NCI-H2227 treated with DMSO at 0.1 percent for 48 hours (cell line): ENCODE measurements at places on chromosomes 6 and 20.
A peak's percentile ranks its signal among the peaks of the same experiment; 100 is the strongest.

DNA sequence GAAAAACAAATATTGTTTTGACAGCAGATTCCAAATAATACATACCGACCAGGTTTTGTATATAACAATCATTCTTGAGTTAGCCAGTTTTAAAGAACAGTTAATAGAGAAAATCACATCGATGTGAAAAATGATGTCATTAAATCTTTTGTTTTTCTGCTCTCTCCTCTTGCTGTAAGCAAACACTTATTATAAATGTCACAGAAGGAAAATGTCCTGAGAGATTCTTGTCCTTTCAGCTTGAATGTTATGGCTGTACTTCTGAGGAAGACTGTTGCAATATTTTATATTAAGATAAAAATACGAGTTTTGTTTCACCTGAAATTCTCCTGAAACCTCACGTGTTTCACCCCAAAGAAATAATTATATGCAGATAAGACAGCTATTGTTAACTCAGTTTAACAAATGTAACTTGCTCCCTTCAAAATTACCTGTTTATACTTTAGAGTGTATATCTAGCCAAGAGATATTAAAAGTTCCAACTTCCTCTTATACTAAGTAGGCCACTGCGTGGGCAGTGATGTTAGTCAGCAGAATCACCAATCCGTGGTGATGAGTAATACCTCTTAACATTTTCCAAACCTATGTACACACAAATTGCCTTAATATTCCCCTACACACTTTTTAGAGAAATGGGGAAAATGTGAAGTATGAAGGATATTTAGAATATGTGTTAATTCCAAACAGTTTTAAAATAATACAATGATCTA, 1111.4 kb upstream of the CITED2 start:
- DNase-seq, result no peak

GRCh38 chr6:26223650-26224546, 136.7 kb downstream of the HFE start:
- peak; percentile 98 for DNase-seq

DNA sequence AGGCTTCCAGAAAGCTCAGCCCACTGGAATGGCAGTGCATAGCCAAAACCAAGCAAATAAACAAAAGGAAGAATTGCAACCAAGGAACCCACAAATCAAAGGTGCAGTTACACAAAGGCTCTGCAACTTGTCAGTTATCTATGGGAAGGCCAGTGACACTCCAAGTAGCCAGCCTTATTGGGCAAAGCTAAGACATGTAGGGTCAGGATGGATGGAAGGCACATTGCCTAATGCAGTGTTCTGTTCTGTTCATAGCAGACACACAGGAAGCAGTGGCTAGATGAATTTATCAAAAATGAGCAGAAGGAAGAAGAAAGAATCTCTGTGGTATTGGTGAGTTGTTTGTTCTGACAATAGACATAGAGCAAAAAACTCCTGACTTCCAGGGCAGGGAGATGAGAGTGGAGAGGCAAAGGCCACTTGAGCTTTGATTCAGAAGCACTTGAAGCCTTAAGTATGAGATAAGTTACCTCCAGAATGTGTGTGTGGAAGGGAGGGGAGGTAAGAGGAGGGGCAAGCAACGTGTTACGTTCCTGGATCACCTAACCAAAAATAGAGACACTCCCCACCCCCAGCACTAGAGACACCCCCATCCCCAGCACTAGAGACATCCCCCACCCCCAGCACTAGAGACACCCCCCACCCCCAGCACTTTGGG, 57.9 kb upstream of the AKAP12 start:
- no peak for DNase-seq

- no peak for DNase-seq
These were observed 61.7 kb upstream of the ARHGAP18 start for GRCh38 chr6:129771678-129772077.

DNA sequence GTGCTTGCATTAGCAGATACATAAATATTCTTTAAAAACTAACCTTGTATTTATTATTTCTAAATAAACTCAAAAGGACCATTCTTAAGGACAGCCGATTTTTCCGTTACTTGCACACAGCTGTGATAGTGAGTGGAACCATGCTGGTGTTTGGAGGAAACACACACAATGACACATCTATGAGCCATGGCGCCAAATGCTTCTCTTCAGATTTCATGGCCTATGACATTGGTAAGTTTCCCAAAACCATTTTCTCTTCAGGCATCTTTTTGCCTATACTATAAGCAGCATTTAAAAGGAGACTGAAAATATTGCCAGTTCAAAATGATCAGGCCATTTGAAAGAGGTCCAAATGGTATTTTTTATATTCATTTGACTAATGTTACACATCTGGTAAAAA, 92.3 kb downstream of the ATRN start:
- DNase-seq, result no peak

GRCh38 chr6:3878048-3878666, 29.0 kb downstream of the FAM50B start:
- no peak for DNase-seq

GRCh38 chr6:144741659-144742058, 456.5 kb downstream of the UTRN start:
- no peak for DNase-seq

GRCh38 chr20:32226391-32226790, 18.7 kb downstream of the POFUT1 start:
- DNase-seq, result no peak

DNA sequence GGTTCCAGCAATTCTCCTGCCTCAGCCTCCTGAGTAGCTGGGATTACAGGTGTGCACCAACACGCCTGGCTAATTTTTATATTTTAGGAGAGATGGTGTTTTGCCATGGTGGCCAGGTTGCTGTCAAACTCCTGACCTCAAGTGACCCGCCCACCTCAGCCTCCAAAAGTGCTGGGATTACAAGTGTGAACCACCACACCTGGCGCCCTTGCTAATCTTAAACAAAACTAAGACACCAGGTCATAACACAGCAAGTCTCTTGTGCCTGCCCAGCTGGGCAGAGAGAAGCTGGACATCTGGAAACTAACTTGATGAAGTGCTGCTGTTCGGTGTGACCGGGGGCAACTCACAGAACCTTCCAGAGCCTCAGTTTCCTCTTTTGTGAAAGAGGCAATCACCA, 68.0 kb downstream of the PPP1R3G start:
- no peak for DNase-seq

GRCh38 chr6:41288754-41289129, 2.3 kb upstream of the TREM1 start:
- no peak for DNase-seq

DNA sequence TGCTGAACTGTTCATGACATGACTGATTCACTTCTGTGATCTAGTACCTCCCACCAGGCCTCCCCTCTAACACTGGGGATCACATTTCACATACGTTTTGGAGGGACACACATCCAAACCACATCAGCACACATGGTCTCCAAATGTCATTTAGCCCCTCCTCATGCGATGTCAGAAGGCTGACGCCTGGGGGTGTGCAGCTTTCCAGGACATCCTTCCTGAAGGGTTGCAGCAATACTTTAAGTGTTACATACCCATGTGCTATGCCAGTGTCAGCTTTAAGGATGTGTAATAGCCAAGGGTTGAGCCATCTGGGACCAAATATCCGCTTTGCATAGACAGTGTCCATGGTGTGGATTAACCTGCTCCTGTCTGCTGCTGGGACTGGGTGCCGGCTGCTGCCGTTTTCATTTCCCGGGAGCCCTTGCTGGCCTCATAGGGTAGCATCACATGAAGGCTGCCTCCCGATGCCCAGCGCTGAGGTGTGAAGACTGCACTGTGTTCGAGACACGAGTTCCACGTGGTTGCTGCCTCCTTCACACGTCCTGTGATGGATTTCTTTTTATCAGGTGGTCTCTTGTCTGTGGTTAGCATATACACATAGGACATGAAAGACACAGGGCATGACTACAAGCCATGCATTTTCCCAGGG, 219.0 kb downstream of the THBS2 start:
- no peak for DNase-seq

DNA sequence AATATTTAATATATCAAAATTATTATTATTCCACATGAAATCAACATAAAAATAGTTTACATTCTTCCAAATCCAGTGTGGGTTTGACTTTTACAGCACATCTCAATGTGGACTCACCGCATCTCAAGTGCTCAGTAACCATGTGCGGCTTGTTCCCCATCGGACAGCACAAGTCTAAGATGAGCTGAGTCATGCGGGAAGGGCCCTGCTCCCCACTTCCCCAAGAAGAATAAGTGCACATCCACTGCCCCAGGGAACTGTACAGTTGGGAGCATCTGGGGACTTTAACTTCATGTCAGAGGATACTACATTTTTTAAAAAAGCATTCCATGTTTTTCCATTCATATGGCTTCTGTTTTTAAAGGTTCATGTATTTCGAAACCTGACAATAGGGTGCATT, 325.6 kb downstream of the BTBD3 start:
- no peak for DNase-seq

DNA sequence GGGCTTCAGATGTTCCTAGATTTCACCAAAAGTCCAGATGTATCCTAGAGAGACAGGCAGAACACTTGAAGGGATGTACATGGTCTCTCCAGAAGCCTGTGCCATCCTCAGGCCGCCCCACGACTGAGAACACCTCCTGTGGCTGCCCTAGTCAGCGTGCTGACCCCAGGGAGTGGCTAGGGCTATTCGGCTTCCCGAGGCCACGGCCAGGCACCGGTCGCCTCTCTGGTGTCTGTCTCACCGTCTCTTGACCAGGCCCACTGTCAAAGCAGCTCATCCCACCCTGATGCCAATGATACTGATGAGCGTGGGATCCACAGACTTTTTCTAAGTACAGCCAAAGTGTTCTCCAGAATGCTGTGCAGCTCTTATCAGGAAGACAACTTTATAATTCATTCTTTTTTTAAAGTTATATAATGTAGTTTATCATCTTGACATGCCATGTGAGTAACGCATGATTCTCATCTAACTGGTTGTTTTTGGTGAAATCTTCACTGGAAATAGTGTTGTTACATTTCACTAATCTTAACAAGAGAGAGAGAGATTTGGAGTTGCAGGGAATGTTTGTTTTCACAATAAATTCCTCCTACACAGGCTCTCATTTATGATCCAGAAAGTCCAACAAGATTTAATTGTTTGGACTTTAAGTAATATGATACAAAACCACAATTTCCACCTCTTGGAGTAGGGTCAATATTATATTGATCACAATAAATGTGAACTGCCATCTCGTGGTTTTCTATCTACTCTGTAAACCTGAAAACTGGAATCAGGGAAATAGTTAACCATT, 41.7 kb upstream of the KLHL31 start:
- DNase-seq, result no peak

- DNase-seq, result no peak
These were observed 73.0 kb downstream of the SASH1 start for GRCh38 chr6:148415511-148416260.

DNA sequence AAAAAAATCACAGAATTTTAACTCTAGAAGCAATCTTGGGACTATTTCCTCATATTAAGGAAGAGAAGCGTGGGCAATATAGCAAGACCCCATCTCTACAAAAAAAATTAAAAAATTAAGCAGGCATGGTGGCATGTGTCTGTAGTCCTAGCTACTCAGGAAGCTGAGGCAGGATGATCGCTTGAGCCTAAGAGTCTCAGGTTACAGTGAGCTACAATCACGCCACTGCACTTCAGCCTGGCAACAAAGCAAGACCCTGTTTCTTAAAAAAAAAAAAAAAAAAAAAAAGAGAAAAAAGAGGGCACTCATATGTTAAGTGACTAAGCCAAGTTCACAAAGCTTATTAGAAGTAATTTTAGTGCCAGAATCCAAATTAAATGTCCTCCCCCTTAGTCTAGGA, 100.8 kb downstream of the SESN1 start:
- DNase-seq, result no peak

GRCh38 chr6:137776786-137777686, 90.0 kb upstream of the TNFAIP3 start:
- no peak for DNase-seq

GRCh38 chr6:97068211-97068610, 143.7 kb downstream of the KLHL32 start:
- DNase-seq, result peak; percentile 44

GRCh38 chr6:106473812-106474211, 113.3 kb downstream of the CRYBG1 start:
- DNase-seq, result no peak

DNA sequence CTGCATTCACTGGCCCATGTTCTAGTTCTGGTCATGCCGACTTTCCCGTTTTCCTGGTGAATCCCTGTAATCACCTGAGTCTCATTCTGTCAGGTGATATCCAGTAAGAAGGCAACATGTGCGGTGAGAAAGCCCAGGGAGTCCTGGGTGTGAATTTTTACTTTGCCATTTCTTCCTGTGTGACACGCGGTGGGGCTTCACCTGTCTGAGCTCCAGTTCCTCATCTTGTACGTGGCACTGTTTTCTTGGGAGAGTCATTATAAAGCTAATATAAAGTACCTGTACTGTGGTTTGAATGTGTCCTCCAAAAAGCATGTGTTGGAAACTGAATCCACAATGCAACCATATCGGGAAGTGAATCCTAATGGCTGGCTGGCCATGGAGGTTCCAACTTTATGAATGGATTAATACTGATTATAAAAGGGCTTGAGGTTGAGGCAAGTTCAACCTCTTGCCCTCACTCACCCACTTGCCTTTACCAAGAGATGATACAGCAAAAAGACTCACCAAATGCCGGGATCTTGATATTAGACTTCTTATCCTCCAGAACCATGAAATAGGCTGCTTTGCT, 5.1 kb downstream of the HLA-E start:
- DNase-seq, result no peak

GRCh38 chr20:15491575-15491974, 1081.7 kb downstream of the KIF16B start:
- no peak for DNase-seq

DNA sequence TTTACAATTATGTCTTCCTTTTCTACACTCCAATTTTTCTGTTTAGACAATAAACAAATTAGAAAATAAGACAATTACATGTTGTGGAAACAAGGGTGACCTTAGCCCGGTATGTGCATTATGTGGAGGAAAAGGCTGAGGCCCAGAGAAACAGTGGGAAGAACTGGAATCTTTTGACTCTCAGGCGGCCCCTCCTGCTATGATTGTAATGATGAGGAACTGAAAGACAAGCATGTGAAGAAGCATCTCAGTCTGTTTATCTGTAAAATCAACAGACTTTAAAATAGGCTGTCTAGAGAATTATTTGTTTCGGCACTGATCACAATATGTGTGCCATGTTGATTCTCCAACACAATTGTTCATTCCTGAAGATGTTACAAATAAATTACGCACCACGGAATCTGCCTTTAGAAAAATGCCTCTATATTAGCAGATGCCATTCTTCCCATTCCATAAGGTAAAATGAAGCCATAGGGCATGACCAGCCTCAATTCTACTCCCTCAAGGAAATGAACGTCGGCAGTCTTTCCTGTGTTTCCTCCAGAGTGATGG, 1201.6 kb upstream of the CITED2 start:
- DNase-seq, result no peak

- peak; percentile 97 for DNase-seq
These were observed at the start of gene ID4 for GRCh38 chr6:19836799-19837510. TSS of gene ID4 (plus strand) at chr6:19837370. CDS start at chr6:19837755, 385 bp downstream.

DNA sequence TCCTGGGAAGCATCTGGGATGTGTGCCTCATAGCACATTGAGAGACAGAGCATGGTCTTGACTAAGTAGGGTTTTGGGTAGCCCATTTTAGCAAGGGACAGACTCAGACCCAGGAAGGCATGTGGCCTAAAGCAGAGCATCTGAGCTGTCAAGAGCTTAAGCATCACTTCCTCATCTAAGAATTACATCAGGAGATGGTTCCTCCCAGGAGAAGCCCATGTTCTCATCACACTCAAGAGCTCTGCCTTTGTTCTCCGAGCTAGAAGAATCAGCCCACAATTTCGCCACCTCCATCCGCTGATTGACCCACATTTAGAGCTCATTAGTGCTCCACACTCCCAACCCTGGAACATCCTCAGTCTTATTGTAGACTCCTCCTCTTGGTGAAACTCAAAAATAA, 68.3 kb downstream of the NPEPL1 start:
- DNase-seq, result no peak

- no peak for DNase-seq
These were observed 546.9 kb downstream of the TFAP2B start for GRCh38 chr6:51365566-51365965.
